A549 treated with RU486 at 1 μM for 4 hours (cell line): ENCODE measurements at places on chromosomes 2 and 18. TPM values are rescaled to one million over a fixed set of nuclear protein-coding genes. Genes with fewer than 3 reads are reported as not detected.

Gene CFAP65
- total RNA-seq, result 0.05 to 0.32 TPM (median 0.16 TPM) in 5 replicates

Gene GPR45
- not detected in 5 replicates for total RNA-seq

Gene CHRND
- not detected in 5 replicates for total RNA-seq

Gene FBXO36
- 0.93 to 1.8 TPM (median 1.2 TPM) in 5 replicates for total RNA-seq

Gene C2orf66
- 0.07 to 0.19 TPM (median 0.13 TPM) in 3 of 5 replicates, not detected in the others for total RNA-seq

Gene HOXD13
- 0.15 to 0.29 TPM (median 0.16 TPM) in 5 replicates for total RNA-seq

Gene ASB18
- total RNA-seq, result not detected in 5 replicates

Gene PRSS56
- total RNA-seq, result 0.14 to 0.27 TPM (median 0.22 TPM) in 4 of 5 replicates, not detected in the other

Gene MAL
- total RNA-seq, result not detected in 5 replicates

Gene PTPRN
- total RNA-seq, result 0.87 to 2.0 TPM (median 1.3 TPM) in 5 replicates

Gene SP100
- 26.2 to 31.1 TPM (median 29.3 TPM) in 5 replicates for total RNA-seq

Gene CRYBA2
- total RNA-seq, result 0.54 TPM in 1 of 5 replicates, not detected in the others

Gene NOSTRIN
- 1.7 to 2.3 TPM (median 2.0 TPM) in 5 replicates for total RNA-seq

Gene KYNU
- total RNA-seq, result 270 to 353 TPM (median 281 TPM) in 5 replicates

Gene SERPINB3
- 0.09 to 0.21 TPM (median 0.14 TPM) in 3 of 5 replicates, not detected in the others for total RNA-seq
